ENCODE measurements at places on chromosomes 4 and X.

GRCh38 chr4:145101091-145101490, 3.0 kb downstream of the ABCE1 start:
- no peak for DNase-seq

DNA sequence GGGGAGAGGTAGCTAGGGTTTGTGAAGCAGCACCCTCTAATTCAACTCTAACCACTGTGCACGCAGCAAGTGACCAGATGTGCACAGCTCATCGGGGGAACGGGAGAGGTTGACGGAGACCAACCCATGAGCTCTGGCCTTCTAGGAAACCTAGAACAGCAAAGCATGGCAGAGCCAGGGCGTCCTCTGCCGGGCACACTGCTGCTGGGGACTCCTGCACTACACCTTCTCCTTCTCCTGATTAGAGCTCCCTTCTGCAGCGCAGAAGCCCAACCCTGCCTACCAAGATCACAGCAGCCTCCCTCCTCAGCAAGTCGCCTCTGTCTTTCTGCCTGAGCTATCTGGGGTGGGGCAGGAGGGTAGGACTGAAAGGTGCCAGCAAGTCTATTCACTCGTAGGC, 252.3 kb upstream of the PSAPL1 start:
- DNase-seq: no peak

DNA sequence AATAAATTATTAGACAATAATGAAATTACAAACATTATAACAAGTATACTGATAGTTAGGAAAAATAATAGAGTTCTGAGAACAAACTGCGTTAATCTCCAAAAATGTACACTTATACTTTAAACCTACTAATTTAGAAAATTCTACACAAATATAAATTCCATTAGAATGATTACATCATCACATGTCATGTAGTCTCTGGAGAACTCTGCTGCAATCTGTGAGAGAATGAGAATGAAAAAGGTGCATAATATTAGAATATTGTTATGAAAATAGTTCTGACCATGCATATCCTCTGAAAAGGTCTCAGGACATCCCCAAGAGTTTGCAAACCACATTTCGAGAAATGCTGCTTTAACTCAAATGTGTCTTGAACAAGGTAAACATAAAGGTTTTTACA, 11.4 kb downstream of the GUCY1A1 start:
- no peak for DNase-seq

- no peak for DNase-seq
These were observed 86.6 kb upstream of the NPNT start for GRCh38 chr4:105808750-105809041.

DNA sequence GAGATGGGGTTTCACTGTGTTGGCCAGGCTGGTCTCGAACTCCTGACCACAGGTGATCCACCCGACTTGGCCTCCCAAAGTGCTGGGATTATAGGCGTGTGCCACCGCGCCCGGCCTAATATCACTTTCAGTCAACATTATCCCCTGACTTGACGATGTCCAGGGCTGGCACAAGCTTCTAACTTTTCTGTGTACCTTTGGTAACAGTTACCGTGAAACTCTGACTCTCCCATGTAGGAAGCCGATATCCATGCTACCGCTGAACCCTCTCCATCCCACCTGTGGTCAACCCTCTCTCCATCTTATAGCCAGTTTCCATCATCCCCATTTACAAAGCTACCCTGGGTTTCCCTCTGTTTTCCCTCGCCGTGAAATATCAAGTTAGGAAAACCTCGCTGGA, 77.5 kb downstream of the CRLF2 start:
- no peak for DNase-seq

DNA sequence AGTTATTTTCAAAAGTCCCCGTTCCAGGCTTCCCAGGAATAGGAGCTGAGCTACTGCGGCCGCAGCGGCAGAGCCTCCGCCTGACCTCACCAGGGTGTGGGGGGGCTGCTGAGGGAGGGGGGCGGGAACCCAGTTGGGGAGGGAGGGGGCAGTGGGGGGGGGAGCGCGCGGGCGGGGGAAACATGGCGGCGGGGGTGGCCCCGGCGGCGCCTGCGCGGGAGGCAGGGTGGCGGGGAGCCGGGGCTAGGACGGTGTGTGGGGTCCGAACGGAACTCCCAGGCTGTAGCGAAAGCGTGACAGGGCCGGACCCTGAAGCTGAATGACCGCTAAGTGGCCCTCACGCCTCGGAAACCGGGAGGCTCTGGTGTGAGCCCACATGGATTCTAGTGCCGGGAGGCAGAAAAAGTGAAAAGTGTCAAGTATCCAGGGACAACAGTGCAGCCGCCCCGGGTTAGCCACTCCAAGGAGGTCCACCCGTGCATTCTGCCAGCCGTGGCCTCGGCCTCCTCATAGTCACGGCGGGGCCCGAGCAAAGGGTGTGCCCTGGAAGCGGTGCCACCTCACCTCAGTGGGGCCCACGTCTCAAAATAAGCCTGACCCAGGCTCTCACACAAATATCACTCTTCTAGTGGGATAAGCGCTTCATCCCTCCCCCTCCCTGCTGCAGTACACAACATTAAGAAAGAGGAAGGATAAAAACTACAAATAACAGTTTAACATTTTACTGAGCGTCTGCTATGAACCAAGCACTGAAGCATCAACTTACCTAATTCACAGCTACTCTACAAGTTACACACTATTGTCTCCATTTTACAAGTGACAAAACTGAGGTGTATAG, at the start of gene KLHL13:
Gene KLHL13 (minus strand): TSS at position 98 of the 838 bp plus-strand sequence. CDS start 88,337 bp downstream, outside the sequence.
- DNase-seq: no peak

GRCh38 chr4:1347410-1347864, 429 bp downstream of the UVSSA start:
- DNase-seq: no peak

DNA sequence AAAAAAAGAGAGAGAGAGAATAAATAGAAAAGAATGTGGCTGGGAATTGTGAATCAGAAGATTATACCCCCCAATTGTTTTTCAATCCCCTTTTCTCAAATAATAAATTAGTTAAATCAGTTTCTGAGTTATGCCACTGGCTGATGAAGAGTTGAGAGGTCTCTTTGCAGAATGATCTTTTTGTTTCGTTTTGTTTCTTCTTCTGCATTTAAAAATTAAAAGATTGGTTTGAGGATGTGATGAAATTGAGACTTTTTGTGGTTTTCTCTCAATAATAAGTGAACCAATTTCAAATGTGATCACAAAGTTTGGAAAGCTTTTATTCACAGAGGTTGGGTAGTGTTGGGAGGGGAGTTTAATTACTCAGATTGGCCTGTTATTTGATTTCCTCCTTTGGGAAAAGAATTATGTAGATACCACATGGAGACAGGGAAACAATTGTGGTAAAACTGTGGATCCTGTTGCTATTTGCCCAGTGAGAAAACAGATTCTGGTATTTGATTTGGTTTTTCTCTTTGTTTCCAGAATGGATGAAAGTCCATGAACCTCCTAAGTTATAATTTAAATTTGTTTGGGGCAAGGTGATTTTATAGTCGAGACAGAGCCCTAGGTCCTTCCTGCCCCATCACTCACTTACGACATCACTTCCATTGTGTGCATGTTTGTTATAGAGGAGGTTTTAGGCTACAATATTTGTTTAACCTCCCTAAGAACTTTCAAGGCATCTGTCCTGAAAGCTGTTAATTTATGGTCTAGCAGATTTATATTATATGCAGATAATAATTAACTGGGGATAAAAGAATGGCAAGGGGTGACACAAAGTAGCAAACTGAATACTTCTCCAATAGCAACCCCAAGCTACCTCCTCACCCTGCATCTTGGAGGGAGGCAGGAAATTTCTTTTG, 92.0 kb upstream of the BMPR1B start:
- no peak for DNase-seq

GRCh38 chr4:185304944-185305690, 90.6 kb downstream of the LRP2BP start:
- DNase-seq: no peak

GRCh38 chr4:95889662-95890061, 49.8 kb downstream of the PDHA2 start:
- DNase-seq: no peak

GRCh38 chr4:102799816-102800215, 27.5 kb downstream of the UBE2D3 start:
- no peak for DNase-seq

DNA sequence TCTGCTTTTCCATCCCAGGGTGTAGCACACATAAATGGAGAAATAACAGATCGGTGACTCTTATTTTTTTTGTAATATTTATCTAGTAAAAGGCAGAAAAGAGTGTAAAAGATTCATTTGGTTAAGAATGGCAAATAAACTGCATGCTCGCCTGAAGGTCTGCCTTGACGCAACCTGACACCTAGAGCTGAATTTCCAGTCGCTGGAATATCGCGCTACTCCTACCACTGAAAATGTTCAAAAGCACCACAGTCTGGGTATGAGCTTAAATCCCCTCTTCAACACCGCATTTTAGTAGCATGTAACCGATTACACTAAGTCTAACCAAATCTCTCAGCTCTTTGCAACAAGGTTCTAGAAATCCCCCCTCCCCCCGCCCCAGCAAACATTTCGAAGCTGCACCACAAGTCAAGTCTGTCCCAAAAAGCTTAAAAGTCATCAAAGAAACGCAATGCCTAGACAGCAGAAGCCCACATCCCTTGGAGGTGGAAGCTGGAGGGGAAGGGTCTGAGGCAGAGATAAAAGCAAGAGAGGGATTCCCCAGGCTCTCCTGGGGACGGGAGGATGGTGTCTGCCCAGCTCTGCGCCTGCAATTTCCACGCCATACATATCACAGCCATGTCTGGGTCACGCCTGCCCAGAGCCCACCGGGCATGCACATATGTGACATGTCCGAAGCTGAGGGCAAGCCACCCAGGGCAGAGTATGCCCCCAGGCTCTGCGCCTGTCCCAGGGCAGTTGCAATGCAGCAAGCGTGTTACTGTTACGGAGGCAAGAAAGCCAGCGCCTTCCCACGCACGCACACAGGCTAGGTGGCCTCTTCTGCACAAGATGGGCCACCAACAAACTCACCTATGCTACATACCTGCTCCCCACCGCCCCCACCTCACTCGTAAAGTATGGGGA, 1.4 kb downstream of the FGF13 start:
- no peak for DNase-seq

- DNase-seq: no peak
These were observed 43.8 kb upstream of the UGDH start for GRCh38 chr4:39571054-39571453.

DNA sequence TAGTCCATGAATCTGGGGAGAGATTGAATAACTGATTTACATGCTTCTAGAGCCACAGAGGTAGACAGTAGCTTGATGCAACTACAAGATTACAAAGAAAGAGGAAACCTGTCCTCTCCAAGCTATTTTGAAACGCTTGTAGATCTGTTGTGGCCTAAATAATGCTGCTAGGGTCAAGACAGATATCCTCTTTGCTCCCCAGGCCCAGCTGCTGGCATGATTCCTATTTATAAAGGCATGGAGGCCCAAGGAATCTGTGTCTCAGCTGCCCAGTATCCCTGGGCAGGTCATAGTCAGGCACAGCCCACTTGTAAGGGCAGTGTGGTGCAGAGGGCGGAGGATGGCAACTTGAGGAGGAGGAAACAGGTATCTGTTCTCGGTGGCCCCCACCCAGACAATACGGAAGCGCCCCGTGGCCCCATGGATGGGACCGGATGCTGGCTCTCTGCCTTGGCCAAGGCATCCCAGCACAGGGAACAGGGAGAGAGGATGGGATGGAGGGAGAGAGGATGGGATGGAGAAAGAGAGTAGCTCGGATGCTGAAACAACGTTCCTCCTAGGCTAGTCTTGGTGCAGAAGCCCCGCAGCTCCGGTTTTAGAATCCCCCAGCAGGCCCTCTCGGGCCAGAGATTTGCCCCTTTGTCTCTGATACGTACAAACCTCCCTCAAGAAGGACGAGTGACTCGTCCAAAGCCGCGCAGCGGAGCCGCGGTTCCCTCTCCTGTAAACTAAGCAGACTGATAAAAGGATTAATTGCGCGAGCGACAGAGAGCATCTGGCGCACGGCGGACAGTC, 767 bp upstream of the SMIM20 start:
- no peak for DNase-seq

GRCh38 chr4:57090079-57090478, 20.1 kb downstream of the IGFBP7 start:
- no peak for DNase-seq

DNA sequence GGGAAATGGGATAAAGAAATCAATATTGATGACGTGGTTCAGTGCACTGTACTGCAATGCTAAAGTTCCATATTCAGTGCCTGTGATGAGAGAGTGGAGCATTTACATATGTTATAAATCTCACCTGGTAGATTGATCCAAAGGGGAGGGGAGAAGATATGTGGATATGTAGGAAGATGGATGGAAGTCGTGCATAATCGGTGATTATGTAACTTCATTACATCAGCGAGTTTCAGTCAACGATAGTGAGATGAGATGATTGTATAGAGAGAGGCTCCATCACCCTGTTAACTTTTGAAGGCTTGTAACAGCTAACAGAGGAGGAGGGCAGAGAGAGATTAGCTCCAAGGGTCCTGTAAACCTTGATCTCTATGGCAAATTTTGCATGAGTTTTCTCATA, 1.8 kb downstream of the IL1RAPL1 start:
- DNase-seq: no peak

- no peak for DNase-seq
These were observed 1176.3 kb downstream of the PCDH18 start for GRCh38 chr4:136355970-136356369.

DNA sequence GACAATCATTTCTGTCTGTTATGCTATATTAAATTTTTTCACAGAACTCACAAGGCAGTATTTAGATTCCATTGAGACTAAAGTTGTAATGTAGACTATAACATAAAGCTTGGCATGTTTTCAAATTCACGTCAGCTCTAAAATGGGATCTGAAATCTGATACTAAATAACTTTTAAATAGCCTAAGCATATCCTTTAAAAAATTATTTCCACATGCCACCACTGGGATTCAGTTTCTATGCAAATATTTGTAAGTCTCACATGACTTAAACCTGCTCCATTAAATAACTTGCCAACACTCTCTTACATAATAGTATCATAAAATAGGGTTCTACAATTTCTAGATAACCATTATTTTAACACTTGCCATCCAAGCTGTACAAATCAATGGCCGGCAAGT, 32.4 kb downstream of the KLHL8 start:
- no peak for DNase-seq

GRCh38 chr4:100208964-100209363, 18.7 kb upstream of the DDIT4L start:
- no peak for DNase-seq

GRCh38 chr4:165580351-165580905, 201.6 kb downstream of the CPE start:
- DNase-seq: no peak

- no peak for DNase-seq
These were observed 37.0 kb downstream of the IRS4 start for GRCh38 chrX:108699368-108699767.
